OCI-M1 (cell line): ENCODE measurements at places on chromosomes 12 and 14.

DNA sequence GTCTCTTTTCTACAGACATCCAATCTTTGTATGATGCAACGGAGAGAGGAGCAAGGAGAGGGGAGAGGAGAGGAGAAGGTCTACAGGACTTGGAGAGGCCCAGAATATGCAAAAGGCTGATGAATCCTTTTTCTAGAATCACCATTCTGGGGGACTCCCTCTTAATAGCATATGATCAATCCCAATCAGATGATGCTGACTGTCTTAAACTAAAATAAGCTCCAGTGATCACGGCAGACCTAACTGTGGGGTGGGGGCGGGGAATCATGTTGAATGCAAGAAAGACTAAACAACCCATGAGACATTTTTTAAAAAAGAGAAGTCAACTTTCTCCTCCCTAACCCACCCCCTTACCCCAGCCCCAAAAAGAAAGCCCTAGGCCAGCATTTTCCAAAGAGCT, 33.4 kb downstream of the BTBD7 start:
- peak; percentile 20 for DNase-seq

GRCh38 chr12:120078868-120079267, 37.7 kb downstream of the RAB35 start:
- DNase-seq, result no peak

DNA sequence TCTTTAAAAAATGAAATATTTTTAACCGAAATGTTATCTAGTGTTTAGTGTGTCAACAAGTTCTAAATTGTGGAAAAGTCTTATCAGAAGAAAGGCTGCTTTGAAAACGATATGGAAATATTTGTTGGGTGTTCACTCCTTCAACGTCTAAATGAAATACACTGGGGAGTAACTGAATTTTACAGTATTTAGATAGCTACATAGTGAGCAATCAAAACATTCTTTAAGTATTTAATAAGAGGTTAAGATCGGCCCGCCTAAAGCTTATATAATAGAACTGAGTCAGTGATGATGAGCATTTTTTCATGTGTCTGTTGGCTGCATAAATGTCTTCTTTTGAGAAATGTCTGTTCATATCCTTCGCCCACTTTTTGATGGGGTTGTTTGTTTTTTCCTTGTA, 228.3 kb downstream of the RAD51B start:
- DNase-seq, result no peak

GRCh38 chr12:23098517-23098916, 473.5 kb downstream of the ETNK1 start:
- DNase-seq, result peak; percentile 14

DNA sequence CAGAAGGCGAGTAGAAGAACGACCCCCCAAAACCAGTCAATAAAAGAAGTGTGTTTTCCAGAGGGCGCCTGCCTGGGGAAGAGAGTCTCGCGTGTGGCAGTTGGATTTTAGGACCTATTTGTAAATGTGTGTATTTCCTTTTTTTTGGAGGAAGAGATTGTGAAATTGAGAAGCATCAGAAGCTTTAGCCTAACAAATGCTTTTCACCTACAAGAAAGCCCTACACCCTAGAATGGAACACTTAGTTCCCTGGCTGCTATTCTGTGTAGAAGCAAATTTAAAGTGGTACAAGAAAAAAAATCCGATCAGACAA, 1.3 kb downstream of the RCOR1 start:
- peak; percentile 43 for DNase-seq

DNA sequence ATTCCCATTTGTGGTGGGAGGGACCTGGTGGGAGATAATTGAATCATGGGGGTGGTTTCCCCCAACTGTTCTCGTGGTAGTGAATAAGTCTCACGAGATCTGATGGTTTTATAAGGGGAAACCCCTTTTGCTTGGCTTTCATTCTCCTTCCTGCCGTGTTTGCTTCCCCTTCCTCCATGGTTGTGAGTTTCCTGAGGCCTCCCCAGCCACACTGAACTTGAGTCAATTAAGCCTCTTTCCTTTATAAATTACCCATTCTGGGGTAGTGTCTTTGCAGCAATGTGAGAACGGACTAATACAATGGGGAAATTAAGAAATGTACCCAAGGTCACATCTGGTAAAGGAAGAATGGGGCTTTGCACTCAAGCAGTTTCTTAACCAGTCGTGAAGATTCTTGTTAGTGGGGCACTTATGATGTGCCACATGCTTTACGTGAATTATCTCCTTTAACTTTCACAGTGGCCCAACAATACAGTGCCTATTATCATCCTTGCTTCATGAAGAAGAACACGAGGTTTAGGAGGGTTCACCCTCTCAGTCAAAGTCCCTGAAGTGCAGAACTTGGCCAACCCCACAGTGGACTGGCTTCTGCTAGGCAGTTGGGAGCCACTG, 234.3 kb downstream of the EFCAB11 start:
- no peak for DNase-seq

DNA sequence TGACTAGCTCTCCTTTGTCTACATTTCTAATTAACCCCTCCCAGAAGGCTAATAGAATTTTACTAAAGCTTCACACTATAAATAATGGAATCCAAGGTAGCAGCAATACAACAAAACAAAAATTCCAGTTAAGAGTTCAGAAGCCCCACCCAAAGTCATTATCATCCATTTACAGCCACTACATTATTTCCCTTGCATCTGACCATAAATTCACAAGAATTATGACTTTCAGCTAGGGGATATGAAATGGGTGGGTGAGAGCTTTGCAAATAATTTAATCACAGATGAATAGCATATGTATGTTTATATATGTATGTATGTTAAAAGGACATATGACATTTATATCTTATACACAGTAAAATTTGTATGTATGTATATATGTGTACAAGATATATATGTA, 65.3 kb upstream of the PTGDR start:
- no peak for DNase-seq

DNA sequence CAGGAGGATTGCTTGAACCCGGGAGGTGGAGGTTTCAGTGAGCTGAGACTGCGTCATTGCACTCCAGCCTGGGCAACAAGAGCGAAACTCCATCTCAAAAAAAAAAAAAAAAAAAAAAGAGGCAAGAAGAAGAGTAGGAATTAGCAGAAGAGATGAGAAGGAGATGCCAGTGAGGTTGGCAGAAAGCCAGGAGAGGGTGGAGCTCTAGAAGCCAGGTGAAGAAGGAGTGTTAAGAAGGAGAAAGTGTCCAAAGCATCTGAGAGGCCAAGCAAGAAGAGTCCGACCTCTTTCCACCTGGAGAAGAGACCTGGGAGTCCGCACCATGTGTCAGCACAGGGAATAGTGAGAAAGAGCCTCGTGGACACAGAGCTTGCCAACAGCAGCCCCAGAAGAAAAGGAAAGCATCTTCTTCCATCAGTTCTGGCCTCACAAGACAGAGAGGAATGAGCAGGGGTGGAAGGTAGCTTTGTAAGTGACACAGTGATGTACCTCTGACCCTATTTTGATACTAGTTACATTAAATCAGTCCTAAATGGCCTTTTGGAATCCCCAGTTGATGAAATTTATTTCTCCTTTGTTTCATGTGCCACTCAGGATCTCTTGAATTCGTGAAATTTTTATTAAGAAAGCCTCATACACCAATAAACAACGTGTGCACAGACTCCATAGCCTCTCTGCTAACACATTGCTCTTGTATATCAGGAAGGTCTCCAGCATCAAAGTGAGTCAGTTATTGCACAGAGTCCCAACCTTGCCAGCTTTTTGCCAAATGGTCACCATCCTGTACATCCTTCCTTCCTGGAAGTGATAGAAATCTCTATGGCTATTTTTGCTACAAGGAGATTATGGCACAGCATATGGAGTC, 70.6 kb downstream of the SAMD4A start:
- no peak for DNase-seq

GRCh38 chr14:66133666-66134065, 352.5 kb upstream of the CCDC196 start:
- no peak for DNase-seq

- DNase-seq, result no peak
Measured at GRCh38 chr12:62259631-62259992, 592 bp upstream of the USP15 start.

DNA sequence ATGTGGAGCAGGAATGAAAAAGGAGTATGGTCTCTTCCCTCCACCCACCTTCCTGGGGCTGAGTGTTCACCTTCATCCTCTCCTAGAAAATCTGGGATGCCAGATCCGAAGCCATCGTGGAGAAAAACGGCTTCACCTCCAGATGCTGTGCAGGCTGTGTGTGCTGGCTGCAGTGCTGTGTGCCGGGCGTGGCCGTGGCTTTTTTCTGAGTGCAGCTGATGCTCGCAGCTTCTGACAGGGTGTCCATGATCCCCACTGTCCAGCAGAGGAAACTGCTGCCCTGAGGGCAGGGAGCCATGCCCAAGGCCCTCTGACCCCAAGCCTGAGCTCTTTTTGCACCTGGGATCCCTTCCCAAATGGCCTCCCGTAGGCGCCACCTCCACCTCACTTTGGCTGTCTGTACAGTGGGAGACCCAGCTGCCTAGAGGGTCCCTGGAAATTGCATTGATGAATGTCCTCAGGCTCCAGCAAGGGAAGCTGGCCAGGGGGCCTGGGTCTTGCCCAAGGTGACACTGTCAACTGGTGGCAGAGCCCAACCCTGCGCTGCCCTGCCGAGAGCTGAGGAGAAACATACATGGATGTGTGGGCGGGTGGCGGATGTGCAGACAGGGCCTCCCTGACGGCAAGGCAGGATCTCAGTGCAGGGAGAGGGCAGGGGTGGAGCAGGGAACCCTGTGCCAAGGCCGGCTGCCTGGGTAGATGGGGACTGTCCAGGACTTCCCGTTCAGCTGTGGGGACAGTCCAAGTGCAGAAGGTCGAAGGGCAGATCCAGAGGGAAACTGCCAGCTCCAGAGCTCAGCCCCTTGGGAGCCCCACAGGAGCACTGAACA, 53.3 kb downstream of the BEGAIN start:
- peak; percentile 6 for DNase-seq

DNA sequence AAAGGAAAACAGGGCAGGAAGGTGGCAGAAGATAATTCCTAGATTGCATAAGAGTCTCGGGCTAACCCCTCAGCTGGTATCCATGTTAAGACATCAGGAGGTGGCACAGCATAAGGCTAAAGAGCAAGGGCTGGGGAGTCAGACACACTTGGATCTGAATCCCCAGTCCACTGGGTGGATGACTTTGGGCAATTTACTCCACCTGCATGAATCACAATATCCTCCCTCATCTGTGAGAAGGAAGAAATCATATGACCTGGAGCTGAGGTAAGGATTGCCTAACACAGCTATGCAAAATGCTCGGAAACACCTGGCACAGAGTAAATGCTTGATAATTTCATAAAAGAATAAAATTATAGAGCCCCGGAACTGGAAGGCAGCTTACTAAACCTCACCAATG, 217.9 kb downstream of the PIK3C2G start:
- DNase-seq, result no peak

DNA sequence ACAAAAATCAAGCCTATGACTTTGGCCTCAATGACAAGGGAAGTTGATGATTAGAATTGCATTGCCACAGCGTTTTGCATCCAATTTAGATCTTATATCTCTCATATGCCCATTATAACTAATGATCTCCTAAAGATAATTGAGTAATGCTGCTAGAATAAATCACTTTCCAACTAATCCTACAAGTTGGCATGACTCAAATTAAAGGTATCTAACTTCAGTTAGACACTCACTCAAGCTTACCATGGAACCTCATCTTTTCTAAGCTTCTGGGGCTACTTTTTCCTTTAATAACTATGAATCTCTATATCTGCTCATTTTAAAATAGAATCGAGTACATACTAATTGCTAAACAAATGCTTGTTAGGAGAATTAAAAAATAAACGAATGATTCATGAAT, 427.8 kb downstream of the BTG1 start:
- DNase-seq, result no peak

GRCh38 chr14:74549588-74549987, 56.0 kb downstream of the ISCA2 start:
- DNase-seq, result no peak

GRCh38 chr12:130579231-130579630, 136.9 kb downstream of the RIMBP2 start:
- no peak for DNase-seq

DNA sequence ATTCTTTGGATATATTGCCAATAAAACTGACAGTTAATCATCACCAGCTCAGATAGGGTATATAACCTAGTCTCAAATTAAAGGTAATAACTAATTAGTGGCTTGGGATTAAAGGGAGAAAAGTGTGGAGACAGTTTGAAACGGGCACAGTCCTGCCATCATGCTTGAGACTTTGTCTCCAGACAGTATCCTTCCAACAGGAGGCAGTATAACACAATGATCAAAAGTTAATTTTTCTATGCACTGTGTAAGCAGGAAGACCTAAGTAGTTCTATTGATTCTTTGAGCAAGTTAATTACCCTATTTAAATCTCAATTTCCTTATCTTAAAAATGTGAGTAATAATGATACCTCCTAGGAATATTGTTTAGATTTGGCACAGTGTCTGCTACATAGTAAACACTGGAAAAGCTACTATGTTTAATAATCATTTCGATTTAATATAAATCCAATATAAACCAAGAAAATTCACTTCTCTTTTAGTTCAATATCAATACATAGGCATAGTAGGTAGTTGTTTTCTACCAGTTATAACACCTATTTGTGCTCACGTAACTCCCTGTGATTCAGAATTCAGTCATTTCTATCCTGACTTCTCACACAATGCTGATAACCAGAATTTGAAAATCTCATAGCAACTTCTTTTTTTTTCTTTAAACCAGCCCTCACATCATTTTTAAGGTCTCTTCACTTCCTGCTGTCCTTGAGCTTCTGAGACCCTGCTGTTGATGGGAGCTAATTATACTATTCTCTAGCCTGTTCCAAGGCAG, 53.7 kb downstream of the GALNT4 start:
- DNase-seq, result peak; percentile 86

DNA sequence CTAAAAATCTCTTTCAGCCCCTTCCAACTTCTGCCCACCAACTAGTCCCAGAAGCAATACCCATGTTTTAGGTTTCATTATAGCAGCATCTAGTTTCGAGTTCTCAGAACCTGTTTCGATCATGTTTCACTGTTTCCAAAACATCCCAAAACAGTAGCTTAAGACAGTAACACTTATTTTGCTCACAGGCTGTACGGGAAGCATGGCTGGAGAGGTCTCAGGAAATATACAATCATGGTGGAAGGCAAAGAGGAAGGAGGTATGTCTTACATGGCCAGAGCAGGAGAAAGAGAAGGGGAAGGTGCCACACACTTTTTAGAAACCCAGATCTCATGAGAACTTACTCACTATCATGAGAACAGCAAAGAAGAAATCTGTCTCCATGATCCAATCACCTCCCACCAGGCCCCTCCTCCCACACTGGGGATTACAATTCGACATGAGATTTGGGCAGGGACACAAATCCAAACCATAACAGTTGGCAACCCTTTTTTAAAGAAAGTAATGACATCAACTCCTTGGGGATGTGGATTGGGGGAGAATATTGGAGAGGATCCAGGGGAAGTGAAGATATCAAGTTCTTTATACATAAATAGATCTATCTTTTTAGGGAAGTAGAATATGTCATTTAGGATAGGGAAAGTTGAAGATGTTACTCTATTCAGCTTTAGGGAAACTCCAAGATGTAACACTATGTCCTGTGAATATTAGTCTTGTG, 269.9 kb upstream of the PLEKHG7 start:
- DNase-seq, result peak; percentile 30

DNA sequence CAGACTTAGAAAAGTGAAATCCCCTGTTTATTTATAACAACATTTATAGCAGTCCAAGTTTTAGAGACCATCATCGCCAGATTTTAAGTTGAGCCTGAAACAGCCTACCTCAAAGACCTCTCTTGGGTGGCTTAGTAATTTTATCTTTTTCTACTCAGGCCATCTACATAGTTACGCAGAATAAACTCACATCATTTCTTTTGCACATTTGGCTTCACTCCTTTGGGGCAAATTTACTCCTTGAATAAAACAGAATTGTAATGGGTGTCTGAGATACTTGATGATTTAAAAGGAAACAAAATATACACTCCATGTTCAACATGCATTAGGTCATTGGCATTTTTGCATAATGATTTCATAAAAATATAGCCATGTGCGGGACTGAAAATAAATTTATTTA, 104.7 kb upstream of the TSPAN8 start:
- DNase-seq, result no peak
